WTC11 (cell line): ENCODE measurements at places on chromosomes 4 and X. TPM values are rescaled to one million over a fixed set of nuclear protein-coding genes. Genes with fewer than 3 reads are reported as not detected.

DNA sequence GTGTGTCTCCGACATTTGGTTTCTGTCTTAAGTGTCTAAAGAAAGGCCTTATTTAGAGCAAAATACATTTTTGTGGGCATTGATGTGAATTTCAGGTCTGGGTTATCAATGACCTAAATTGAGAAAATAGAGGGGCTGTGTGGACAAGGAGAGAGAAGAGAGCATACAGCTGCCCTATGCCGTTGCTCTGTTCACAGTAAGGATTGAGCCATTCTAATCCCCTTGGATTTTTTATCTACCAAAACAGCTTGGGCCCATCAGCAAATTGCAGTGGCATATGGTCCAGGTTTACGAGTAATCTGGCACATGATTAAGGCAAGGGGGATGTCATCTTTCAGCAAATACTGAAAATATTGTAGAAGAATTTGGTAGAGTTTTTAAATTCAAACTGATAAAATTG, 210.2 kb downstream of the ANTXR2 start:
- H3K4me3 ChIP-seq: no peak overlapping the region
- H3K27ac ChIP-seq: no peak overlapping the region
- H3K4me1 ChIP-seq: no peaks in the 10 kb centered on the region; the same call in 1 of the 2 replicates
- DNase-seq: no peak

DNA sequence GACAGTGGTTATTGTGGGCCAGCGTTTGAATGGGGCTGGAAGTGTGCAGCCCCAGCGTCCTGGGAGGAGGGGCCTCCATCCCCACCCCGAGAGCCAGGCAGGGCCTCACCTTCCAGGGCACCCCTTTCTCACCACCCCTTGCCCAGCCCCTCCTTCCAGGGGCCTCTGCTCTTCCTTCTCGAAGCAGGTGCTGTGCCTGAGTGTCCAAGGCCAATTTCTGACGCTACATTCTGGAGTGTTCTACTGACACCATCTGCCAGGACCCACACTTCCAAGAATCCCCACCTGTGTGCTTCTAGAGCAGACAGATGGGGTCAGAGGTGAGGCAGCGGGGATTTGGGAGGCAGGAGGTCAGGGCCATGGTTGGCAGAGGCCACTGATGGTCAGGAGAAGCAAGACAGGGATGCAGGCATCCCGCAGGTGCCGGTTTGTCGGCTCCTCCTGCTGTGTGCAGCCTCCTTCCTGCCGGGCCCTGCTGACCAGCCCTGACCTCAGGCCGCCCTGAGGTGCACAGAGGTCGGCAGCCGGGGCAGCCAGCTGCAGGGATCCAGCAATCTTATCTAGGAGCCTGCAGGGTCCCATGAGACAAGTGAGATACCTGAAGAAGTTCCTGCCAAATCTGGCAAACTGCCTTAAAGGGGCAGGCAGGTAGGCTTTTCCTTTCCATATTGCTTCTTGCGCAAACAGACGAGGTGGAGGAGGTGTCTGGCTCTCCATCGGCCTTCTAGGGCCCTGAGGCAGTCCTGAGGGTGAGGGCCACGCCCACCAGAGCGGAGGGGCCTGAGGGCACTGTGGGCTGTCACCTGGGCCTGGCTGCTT, 18.8 kb downstream of the MSANTD1 start:
- DNase-seq: peak; percentile 41
- H3K27ac ChIP-seq: no peak overlapping the region
- peaks cover 9% of the 10 kb centered on the region for H3K4me1 ChIP-seq
- H3K27me3 ChIP-seq: no peaks in the 10 kb centered on the region

GRCh38 chr4:106766519-106766918, 269.6 kb downstream of the DKK2 start:
- H3K36me3 ChIP-seq: no peaks in the 10 kb centered on the region
- no peak overlapping the region for H3K4me3 ChIP-seq
- no peaks in the 10 kb centered on the region for H3K4me1 ChIP-seq
- H3K27me3 ChIP-seq: no peaks in the 10 kb centered on the region
- no peak for DNase-seq
- H3K27ac ChIP-seq: no peak overlapping the region

DNA sequence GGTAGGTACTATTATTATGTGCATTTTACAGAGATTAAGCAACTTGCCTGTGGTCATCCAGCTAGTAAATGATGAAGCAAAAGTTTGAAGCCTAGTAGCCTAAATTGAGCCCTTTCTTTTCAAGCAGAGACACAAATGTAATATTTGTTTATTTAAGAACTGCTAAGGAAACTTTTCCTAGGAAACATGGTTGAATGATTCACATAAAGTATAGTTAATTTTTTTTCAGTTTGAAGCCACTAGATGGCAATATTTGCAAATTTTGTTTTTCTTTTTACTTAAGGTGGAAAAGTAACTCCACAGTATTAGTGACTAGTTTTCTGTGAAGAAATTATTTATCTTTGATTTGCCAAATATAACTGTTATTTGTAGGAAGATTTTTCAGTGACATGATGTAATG, 52.8 kb upstream of the ANKRD17 start:
- no peaks in the 10 kb centered on the region for H3K4me1 ChIP-seq
- no peak overlapping the region for H3K4me3 ChIP-seq
- H3K27me3 ChIP-seq: no peaks in the 10 kb centered on the region
- no peak overlapping the region for H3K27ac ChIP-seq

- H3K27me3 ChIP-seq: no peaks in the 10 kb centered on the region
- no peak overlapping the region for H3K27ac ChIP-seq
- H3K4me3 ChIP-seq: no peak overlapping the region
- H3K36me3 ChIP-seq: peaks cover 42% of the 10 kb centered on the region
Measured at GRCh38 chr4:124070688-124071484, 641.6 kb downstream of the ANKRD50 start.

Gene TRPC5OS
- not detected in 3 replicates for total RNA-seq
